ENCODE measurements at places on chromosomes 1 and 21. TPM values are rescaled to one million over a fixed set of nuclear protein-coding genes. Genes with fewer than 3 reads are reported as not detected.

DNA sequence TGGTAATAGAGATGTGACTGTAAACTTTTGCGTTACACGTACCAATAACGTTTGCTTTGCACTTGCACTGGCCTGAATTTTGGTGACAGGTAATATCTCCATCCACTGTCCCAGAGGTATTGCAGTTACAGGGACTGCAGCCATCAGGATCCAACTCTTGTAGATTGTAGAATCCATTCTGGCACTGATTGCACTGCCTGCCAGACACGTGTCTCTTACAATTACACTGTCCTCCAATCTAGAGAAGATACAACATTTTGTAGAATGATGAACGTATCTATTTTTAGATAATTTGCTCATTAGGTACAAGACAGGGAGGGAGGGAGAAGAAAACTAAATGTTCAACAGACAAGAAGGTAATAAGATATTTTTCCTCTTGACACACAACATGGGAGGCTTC, 172.4 kb downstream of the USH2A start:
- no peak for DNase-seq

DNA sequence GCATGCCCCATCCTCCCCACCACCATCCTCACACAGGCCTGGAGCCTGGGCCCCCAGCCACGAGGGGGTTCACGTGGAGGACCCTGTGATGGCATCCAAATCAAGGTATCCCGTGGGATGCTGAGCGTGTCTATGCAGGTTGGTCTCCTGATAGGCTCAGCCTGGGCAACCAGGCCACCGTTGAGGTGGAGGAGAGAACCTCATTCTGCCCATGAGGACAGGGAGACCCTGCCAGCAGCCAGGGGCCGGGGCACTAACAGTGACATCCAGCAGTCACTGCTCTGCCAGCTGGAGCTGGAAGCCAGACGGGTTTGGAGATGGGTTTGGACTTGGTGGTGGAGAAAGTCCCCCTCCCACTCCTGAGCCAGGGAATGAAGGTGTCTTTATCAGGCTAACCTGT, 582.8 kb downstream of the MATN1 start:
- no peak for DNase-seq

DNA sequence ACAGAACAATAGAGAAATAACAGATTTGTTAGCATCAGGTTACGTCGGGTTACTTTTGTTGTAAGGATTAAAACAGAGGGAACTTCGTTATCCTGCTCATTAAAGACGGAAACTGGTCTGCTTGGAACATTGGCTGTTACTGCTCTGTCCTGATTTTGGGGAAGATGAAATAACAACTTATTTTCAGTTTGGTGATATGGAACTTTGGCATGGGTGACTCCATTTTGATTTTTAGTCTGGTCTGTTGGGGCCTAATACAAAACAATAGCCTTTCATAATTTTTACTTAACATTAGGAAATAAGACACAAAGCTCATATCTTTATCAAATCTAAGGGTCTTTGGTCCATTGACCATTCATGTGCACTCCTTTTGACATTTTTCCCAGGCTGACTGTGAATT, 220.5 kb upstream of the DUSP10 start:
- no peak for DNase-seq

DNA sequence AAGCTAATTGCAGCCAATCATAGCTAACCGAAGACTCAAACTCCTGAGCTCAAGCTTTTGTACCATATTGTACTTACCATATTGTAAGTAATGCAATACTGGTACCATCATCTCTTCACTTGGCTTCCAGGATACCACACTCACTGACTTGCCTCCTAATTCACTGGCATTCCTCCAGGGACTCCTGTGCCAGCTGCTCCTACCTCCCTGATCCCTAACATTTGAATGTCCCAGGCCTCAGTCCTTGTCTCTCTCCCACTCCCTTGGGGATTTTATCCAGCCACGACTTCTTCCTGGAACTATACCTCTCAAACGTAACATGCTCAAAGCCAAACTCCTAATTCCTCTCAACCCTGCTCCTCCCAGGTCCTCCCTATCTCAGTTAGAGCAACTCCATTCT, 33.8 kb downstream of the USP48 start:
- DNase-seq = no peak

- no peak for DNase-seq
Observed at GRCh38 chr1:154739654-154740053, 130.4 kb downstream of the KCNN3 start.

- no peak for DNase-seq
Observed at GRCh38 chr1:223331301-223331700, 32.7 kb downstream of the SUSD4 start.

- no peak for DNase-seq
Observed at GRCh38 chr1:1287288-1288110, 7.3 kb downstream of the SCNN1D start.

GRCh38 chr1:172390683-172391551, 29.6 kb upstream of the C1orf105 start:
- no peak for DNase-seq

GRCh38 chr1:163730411-163730821, 408.7 kb downstream of the NUF2 start:
- DNase-seq = no peak

DNA sequence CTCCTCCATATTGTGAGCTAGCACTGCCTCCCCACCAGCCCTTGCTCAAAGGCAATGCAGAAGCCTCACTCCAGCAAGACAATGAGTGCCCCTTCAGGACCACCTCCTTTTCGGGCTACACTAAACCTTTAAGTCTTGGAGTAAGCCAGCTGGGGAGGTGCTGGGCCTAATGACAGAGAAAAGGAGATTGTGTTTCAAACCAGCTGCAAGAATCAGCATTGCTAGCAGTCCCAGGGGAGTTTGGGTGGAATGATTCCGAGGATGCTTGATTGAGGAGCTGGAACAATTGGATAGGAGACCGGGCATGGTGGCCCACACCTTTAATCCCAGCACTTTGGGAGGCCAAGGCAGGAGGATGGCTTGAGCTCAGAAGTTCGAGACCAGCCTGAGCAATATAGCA, 54.1 kb upstream of the GPR37L1 start:
- DNase-seq = no peak

DNA sequence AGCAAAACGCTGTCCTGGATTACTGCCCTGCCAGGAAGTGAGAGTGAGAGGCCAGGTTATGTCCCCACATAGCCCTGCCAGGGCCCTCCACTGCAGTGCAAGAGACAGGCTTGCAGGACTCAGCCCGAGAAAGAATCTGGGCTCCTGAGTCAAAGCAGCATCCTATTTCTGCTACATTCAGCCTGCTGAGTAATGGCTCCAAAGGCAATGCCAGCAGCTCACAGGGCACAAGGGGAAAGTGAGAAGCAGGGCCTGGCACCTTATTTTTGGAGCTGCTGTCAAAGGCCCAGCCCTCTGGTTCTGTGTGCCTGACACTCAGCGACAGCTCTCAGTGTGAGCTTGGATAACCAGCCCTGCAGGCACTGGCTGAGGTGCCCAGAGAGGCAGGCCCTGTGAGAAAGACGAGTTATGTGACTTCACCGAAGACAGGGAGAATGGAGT, 83.9 kb downstream of the DTL start:
- no peak for DNase-seq

Gene TMCC2
- 12.7 TPM for total RNA-seq

Gene LCE1F
- not detected for total RNA-seq
